Fibroblast of skin of right quadriceps (primary cell): ENCODE measurements at places on chromosomes 1 and 21.

GRCh38 chr1:183783767-183784637 lies 20.9 kb upstream of the RGL1 start:
- peak; percentile 87 for DNase-seq

GRCh38 chr1:54461731-54462596 lies 55.8 kb upstream of the SSBP3 start:
- DNase-seq: peak; percentile 44

GRCh38 chr1:7707527-7707926 lies 63.6 kb upstream of the VAMP3 start:
- peak; percentile 45 for DNase-seq

DNA sequence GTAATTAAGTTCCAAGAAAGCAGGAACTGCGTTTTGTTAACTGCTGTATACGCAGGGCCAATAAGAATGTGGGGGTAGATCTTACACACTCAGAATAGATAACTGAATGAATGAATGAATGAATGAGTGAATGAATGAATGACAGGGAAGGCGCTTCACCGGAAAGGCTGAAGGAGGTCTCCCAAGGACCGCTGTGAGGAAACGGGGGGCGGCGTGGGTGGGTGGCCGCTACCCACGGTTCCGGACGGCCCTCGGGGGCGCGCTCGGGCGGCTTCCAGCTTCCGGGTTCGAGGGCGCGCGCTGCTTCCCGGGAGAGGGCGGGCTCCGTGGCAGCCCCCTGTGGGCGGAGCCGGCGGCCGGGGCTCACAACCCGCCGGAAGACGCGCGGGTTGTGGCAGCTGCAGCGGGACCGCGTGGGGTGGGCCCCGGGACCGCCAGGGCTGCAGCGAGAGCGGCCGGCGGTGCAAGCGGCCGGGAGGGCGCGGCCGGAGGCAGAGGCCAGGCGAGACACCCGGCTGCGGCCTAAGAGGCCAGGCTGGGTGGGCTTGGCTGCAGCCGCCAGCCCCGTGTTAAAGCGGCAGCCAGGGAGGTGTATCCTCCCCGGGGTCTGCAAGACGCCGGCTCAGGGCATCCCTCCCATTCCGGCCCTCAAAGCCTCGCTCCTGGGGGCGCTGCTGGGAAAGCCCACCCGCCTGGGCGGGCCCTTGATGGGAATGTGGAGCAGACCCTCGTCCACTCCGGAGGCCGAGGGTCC lies at the start of gene ZFP69:
TSS of gene ZFP69 (plus strand) at position 367 of the 754 bp plus-strand sequence. CDS start 2,072 bp downstream, outside the sequence.
- peak; percentile 70 for DNase-seq

DNA sequence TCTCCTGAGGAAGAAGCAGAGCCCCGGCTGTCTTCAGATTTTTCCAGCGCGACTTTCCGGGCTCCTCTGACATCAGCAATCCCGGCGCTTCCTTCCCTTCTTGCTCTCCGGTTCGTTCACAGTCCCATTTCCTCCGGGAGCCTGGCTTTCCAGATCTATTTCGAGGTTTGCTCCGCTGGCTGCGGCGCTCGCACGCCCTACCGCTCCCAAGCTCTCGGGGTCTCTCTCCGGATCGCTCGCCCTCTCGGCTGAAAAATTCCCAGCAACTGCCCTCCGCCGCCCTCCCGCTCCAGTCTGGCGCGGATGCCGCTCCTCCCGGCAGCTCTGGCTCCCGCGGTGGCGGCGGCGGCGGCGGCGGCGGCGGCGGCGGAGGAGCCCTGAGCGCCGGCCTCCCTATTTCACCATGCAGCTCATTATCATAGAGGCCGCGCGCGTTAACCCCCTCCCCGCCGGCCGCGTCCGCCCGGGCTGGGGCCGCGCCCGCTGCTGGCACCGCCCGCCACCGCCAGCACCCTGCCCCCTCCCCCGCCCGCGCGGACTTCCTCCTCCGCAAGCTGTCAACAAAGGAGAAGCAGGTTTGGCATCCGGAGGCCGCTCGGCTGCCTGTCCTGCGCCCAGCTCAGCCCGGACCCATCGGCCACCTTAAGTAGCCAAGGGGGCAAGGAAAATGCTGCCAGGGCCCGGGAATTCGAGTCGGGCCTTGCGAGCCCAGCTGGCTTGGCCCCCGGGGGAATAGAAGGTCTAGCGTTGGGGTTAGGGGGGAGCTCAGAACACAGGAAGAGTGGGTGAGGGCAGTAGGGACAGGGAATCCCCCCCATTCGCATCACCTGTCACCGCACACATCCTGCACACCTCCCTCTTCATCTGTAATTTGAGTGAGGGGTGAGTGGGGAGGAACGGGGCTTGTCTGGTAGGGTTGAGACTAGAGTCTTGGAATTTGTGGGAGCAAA lies at the start of gene PLXNA2:
TSS of gene PLXNA2 (minus strand) at position 418 of the 950 bp plus-strand sequence. CDS start 26,462 bp downstream, outside the sequence.
- peak; percentile 54 for DNase-seq

DNA sequence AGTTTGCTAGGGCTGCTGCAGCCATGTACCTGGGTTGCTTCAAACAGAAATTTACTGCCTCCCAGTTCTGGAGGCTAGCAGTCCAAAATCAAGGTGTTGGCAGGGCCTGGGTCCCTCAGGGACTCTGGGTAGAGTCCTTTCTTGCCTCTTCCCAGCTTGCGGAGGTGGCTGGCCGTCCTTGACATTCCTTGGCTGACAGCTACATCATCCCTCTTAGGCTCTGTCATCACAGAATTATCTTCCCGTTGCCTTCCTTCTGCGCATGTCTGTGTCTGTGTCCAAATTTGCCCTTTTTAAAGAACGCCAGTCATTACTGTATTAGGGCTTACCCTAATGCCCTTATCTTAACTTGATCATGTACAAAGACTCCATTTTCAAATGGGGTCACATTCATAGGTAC lies 37.6 kb upstream of the PGBD5 start:
- no peak for DNase-seq

DNA sequence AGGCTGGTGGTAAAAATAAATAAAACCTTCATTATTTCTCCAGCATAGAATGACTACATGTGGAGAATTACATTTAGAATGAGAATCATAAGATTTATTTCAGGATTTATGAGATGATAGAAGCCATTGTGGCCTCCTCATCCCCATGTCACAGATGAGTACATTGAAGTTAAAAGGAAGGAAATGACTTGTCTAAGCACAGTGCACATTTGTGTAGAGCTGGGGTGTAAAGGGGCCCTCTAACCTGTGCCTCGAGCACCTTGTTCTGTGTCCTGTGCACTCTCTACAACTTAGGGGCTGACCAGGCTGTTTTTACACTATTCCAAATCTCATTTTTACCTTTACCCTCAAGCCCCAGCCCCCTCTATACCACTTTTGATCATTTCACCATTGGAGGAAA lies 179.4 kb downstream of the RHOU start:
- no peak for DNase-seq

DNA sequence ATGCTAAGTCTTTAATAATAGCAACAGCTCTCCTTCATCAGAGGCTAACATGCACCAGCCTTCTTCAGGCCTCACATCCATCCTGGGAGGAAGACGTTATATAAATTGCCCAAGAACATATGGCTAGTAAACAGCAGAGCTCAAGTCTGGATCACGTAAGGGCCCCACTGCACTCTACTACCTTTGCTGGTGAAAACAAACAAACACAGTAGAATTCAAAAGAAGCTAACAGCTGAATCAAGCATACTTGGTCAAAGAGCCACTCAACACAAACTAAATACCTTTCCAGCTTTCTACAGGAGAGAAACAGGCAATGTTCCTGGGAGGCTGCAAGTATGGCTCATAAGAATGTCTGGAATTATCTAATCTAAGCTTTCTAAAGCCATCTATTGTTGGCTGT lies 66.0 kb downstream of the WLS start:
- no peak for DNase-seq

GRCh38 chr1:161486806-161487741 lies 18.2 kb upstream of the FCGR2A start:
- peak; percentile 60 for DNase-seq

GRCh38 chr1:229665912-229666558 lies 40.0 kb downstream of the URB2 start:
- DNase-seq: no peak

- DNase-seq: no peak
These were observed 17.9 kb upstream of the ABCG1 start for GRCh38 chr21:42200906-42201614.

DNA sequence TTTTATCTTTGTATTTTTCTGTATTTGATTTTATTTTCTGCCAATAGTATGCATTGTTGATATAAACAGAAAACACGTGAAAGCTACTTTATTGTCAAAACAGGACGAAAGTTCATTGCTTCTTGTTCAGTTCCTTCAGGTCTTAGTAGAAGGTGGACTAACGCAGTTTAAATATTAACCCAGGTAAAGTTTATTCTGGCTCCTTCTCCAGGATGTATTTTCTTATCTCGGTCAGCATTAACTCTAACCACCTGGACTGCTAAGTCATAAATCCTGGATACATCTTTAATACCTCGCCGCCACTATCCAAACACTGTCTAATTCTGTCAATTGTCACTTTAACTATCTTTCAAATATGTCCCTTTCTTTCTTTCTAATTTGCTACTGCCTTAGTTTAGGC lies 5.7 kb upstream of the SOAT1 start:
- DNase-seq: no peak
